ENCODE measurements at places on chromosomes 2 and 18.

- DNase-seq = no peak
These were observed 345.6 kb downstream of the AKAIN1 start for GRCh38 chr18:4851301-4851976.

DNA sequence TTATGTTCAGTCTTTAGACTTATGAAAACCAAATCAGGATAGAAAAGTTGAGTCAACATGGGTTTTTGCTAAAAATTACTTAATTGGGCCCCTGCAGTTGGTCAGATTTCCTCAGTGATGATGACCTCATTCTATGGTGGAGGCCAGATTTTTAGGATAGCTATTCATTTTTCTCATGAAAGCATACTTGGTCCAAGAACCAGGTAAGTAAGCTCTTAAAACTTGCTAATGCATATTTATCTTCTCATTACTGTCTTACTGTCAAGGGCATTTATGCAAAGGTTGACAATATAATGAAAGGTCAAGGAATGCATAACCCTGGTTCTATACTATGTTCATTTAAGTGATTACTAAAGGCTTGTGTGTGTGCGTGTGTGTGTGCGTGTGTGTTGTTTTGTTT is 650.6 kb downstream of the SATB2 start:
- DNase-seq = no peak

DNA sequence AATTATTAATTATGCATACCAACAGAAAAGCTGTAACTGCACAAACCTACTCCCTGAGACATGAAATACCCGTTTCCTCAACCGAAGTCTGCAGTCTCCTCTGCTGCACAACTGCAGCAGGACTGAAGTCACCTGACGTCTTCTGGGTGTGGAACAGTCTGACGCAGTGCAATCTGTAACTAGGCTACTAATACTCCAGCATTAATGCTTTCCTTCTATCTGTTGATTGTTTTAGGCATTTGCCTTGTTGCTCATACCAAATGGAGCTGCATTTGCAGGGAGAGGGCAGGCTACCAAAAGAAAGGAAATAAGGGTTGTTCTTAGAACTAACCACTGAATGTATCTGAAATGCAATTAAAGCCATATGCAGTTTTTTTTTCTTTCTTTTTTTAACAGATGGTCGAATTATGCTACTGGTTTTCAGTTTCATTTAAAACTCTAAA is 40.1 kb downstream of the RTN4 start:
- no peak for DNase-seq

- DNase-seq = no peak
These were observed 12.1 kb upstream of the CYBRD1 start for GRCh38 chr2:171509945-171510731.

DNA sequence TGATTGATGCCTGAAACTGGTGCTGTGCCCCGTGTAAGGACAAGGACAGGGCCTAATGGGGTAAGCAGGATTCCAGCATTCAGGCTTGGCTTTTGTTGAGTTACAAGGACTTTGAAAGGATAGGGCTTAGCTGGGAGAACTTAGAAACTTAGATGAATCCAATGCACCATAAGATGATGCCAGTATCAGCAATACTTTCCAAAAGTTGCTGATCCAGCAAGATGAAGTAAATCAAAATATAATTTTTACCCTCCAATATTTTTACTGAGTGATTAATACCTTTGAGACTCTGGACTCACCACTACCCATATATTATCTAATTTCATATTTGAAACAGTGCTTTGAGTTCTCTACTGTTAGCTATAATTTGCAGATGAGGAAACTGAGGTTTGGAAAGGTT is 354.5 kb upstream of the ATP5MC3 start:
- DNase-seq = no peak

DNA sequence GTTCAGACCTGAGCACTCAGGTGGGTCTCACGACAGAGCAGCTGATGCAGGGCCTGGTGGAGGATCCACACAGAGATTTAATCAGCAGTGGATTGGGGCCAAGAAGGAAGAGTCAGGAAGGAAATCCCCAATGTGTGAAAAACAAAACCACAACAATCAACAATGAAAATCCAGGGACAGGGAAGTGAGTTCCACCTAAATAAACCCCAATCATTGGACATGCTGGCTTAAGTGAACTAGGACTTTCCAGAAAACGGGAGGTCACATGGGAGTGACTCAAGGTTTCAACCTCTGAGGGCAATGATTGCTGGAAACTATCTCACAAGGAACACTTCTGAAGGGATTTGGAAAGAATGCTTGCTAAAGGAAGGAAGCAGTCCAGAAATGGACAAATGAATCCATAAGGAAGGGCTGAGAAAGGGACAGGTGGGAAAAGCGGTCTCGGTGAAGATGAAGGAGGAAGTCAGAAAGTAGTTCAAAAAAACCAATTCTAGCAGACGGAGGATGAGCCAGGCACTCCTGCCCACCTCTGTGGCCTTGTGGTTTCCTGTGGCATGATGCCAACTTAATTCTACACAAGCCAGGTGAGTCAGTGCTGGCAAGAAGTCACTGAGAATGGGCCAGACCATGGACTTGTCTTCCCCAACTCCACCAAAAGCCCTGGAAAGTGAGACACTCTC is 15.4 kb upstream of the XDH start:
- peak; percentile 61 for DNase-seq

DNA sequence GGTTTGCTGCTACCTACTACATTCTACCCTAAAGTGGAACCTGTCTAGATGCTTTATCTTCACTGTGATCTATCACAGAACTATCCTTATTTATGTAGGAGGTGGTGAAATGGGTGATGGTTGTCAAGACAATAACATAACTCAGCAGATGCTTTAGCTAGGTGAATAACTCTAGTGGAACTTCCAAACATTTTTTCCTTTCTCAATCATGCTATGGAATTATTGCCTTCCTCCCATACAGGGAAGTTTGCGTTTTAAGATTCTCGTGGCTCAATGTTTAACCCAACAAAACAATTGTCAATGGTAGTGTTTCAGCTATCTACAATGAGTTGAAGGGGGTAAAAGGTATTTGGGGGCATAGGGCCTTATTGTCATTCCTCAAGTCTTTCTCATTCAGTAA is 82.6 kb upstream of the GLI2 start:
- DNase-seq = no peak

DNA sequence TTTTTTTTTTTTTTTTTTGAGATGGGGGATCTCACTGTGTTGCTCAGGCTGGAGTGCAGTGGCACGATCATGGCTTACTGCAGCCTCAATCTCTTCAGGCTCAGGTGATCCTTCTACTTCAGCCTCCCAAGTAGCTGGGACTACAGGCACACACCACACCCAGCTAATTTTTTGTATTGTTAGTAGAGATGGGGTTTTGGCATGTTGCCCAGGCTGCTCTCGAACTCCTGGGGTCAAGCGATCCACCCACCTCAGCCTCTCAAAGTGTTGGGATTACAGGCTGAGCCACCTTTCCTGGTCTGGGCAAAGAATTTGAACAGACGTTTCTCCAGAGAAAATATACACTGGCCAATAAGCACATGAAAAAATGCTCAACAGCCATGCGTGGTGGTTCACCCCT is 2.9 kb upstream of the SNRNP200 start:
- no peak for DNase-seq

GRCh38 chr2:56018267-56018666 is 94.7 kb upstream of the EFEMP1 start:
- no peak for DNase-seq

- no peak for DNase-seq
These were observed 368.1 kb downstream of the EIPR1 start for GRCh38 chr2:3009483-3009882.

Measured in Jurkat, Clone E6-1 (cell line).